ENCODE measurements at places on chromosomes 2 and 18. TPM values are rescaled to one million over a fixed set of nuclear protein-coding genes. Genes with fewer than 3 reads are reported as not detected.

DNA sequence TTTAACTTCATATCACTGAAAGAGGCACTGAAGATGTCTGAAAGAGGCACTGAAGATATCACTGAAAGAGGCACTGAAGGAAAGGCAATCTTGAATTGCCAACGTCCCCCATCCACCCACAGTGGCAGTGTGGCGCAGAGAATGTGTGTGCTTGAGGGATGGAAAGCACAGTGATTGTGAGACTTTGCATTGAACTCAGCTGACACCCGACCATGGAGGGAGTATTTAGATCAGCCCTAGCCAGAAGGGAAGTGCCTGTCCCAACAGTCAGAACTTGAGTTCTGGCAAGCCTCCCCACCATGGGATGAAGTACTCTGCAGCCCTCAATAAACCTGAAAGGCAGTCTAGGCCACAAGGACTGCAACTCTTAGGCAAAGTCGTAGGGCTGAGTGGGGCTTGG, 33.8 kb downstream of the MAP4K3 start:
- DNase-seq: no peak

GRCh38 chr2:106147665-106148064, 46.4 kb downstream of the UXS1 start:
- no peak for DNase-seq

GALNT1 gene
- 21.0 TPM for polyA plus RNA-seq

DNA sequence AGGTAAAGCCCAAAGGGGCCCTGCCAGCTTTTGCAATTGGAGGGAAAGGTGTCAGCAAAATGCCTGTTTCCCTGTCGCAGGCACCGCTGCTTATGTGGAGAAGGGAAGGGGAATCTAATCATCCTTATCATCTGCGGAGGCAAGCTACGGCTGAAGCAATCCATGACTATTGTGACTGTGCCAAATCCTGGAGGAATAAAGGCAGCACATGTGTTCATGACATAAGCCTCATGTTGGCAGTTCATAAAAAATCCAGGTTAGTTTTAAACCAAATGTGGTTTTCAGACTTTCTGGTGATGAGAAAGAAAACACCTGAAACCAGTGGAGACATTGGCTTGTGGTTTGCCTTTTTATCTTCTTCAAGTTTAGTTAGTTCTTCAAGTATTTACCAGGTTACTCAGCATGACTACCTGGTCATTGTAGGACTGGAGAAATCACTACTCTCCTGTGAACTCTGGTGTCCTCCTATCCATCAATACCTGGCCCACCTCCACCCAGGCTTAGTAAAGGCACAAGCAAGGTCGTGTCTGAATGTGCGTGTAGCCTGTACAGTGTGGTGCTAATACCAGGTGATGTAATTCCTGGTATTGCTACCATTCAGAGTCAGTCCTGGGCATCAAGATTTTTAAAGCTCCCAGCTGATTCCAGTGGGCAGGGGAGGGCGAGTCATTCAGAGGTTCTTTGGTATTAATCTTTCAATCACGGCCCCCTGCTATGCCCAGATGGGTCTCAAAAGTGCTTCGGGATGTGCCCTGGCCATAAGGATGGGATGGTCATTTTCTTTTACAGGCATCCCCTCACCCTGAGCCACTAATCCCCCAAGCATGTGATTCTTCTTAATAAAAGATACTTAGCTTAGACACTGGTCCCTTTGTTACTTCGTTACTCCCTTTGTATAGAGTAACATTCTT, 96.8 kb downstream of the TGFA start:
- DNase-seq: no peak

IL37 gene
- not detected for polyA plus RNA-seq

ATRAID gene
- polyA plus RNA-seq: 131 TPM

DNA sequence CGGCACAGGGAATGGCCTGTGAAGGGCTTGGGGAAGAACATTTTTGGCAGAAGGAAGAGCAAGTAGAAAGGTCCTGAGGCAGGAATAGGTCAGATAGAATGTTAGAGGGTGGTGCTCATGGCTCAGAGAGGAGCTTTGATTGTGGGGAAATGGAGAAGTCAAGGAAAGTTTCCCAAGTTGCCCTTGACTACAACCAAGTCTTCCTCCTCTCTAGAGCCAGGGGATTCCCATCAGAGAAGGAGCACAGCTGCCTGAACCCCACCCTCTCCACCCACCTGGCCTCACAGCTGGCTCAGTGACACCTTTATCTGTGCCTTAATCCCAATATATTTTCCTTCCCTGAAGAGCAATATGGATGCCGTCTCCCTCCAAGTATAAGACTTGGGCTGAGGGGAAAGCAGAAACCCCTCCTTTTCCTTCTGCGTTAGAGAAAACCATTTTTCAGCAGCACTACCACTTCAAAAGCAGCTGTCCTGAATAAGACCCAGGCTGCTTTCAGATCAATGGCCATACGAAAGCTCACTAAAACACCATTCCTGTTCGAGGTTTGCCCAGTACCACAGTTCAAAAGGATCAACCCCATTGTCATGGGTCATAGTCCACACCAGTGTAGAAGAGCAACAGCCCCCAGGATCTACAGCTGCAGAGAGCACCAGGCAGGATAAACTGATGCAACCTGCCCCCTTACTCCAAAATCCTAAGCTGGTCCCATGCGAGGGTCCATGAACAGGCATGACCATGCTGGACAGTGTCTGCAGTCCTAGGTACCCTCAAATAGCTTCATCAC, 199.6 kb downstream of the AFF3 start:
- DNase-seq: no peak

CD28 gene
- 1.3 TPM for polyA plus RNA-seq

DNA sequence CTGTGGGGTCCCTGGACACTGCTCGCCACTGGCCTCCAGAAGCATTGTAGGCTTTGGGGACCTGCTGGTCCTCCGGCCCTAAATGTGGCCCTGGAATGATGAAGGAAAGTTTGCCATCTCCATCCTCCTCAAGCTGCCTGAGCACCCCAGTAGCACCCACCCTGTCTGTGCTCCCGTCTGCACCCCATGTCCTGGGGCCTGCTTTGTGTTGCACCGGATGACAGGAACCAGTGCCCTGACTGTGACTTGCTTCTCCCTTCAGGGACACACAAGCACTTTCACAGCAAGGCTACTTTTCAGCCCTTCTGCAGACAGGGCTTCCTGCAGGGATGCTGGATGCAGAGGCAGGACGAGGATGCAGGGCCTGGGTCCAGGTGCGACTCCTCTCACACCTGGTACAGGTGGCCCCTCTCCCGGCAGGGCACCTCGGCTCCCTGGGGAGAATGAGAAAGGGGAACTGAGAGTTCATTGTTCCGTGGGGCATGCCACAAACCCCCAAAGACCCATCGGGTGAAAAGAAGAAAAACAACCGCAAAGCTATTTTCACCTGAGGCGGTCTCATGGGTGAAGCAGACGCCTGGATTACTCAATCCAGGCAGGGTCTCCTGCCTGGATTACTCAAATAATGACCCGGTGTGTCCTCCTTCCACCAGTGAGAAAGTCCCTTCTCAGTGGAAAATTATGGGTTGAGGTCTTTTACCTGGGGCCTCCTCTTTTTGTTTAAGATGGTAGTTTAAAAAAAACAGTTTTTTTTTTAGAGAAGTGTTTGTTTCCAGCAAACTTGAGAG, 74.9 kb downstream of the LONRF2 start:
- peak; percentile 89 for DNase-seq

GRCh38 chr18:56036741-56037140, 448.7 kb upstream of the TCF4 start:
- DNase-seq: no peak

- DNase-seq: no peak
Observed at GRCh38 chr2:37679072-37679695, 7.7 kb upstream of the CDC42EP3 start.

DGUOK gene
- 103 TPM for polyA plus RNA-seq

- no peak for DNase-seq
Observed at GRCh38 chr2:96175951-96176350, 30.7 kb upstream of the DUSP2 start.

RAB6C gene
- 0.29 TPM for polyA plus RNA-seq

DNA sequence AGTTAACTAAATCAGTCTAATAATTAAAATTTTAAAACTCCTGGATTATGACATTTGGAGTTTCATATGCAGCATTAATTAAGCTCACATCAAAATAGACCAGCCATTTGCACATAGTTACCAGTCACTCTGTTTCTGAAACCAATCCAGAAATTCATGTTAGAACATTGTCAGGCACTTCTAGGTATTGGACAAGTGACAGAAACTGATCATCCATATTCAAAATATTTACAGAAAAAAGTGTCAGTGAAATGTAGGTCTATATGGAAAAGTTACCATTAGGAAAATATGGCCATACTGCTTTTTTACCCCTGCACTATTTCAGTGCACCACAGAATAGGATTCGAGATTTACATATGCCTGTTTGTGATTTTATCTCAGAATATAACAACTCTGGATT, 33.4 kb downstream of the UPP2 start:
- no peak for DNase-seq

- DNase-seq: no peak
Observed at GRCh38 chr2:234793212-234793785, 158.5 kb upstream of the SH3BP4 start.

GRCh38 chr2:156445296-156446220, 9.4 kb downstream of the GPD2 start:
- DNase-seq: no peak

DNA sequence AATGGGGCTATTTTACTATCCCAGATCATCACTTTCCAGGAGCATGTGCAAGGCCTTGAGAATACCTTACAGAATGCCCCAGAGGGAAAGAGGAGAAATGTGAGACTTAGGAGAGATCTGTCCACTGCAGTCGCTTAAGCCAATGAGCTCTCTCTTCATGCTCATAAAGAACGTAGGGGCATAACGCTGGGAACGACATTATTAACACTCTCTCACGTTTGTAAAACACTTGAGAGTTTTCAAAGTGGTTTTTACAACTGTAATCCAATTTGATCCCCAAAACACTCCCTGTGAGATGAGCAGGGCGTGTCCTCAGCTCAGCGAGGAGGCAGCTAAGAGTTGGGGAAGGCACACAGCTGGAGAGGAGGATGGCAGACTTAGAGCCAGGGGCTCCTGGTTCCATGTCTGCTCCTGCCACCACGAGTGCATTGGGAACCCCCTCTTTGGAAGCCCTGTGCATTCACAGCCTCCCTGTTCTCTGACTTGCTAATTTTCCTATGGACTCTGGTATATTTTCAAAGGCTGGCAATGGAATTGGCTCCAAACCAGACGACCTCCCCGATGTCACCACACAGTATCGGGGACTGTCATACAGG, 97.4 kb downstream of the PLB1 start:
- peak; percentile 52 for DNase-seq

LRRTM4 gene
- polyA plus RNA-seq: not detected

RAD51AP2 gene
- not detected for polyA plus RNA-seq

GRCh38 chr2:222290736-222291484, 7.9 kb downstream of the PAX3 start:
- no peak for DNase-seq

- no peak for DNase-seq
Observed at GRCh38 chr2:1375794-1376193, 37.5 kb upstream of the TPO start.

CAVIN2 gene
- polyA plus RNA-seq: 19.2 TPM

Data from spleen (tissue), 13 donors.